ENCODE measurements at places on chromosomes 4 and X.

DNA sequence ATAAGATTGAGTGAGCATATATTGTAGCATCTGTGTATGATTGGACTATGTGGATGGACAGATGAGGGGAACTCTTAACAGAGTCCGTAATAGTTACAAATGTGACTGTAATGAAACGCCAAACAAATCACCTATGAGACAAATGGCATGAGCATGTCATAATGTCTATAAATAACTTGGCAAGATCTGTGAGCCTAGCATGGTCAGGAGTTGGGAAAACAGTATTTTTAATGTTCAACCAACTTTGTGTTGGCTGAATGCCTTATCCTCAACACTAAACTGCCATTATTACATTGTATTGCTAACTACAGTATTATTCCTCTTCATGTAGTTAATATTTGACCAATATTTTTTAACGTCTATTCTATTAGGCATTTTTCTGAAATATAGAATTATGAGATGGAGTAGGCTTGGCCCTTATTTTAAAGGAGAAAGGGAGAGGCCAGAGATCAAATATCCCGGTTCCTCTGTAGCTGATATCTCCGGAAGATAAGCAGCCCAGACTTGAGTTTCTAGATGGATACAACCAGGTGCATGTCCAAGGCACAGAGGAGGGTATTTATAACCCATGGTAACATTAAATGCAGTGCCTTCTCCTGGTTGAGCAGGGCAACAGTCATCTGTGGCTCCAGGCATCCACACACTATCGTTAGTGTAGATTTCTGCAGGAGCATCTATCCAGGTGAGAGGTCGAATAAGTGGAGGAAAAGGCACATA lies 32.7 kb downstream of the PF4 start:
- no peak for DNase-seq

DNA sequence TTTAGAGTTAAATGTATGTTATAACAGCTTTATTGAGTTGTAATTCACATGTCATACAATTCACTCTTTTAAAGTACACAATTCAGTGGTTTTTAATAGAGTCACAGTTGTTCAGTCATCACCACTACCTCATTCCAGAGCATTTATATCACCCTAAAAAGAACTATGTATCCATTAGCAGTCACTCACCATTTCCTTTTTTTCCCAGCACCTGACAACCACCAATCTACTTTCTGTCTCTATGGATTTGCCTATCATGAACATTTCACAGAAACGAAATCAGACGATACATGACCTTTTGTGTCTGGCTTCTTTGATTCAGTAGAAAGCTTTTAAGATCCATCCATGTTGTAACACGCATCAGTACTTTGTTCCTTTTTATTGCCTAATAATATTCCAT lies 52.9 kb upstream of the FRAS1 start:
- no peak for DNase-seq

DNA sequence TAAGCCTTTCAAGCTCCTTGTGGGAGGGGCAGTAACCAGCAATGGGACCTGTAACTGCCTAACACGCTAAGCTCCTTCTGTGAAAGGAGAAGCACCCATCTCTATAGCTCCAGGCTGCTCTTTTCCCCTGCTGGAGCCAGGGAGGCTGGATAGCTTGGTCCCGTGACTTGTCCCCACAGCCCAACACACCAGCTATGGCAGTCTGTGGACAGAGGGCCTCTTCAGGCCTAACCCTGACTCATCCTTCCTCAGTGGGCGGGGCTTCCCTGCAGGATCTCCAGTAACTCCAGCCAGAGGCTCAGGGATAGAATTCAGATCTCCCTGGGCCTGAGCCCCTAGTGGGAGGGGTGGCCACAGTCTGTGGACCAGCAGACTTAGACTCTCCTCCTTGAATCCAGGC lies 1290.1 kb downstream of the PCDH7 start:
- DNase-seq: no peak

GRCh38 chr4:10530137-10530786 lies 73.0 kb upstream of the ZNF518B start:
- DNase-seq: no peak

DNA sequence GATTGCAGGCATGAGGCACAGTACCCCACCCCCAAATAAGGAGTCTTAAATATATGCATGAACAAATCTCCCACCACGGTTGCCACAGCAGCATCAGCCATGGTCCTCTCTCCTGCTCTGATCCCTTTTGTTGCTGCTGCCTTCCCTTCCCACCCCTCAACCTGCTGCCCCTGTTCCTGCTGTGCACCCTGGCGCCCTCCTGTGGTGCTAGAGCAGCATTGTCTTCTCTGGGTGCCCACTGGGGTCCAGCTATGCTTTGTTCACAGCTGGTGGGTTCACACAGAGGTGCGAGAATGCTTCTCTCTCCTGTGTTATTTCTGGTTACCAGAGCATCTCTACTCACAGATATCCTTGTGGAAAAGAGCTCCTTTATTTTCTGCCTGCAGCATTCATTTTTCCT lies 116.2 kb downstream of the GATB start:
- DNase-seq: peak; percentile 9

GRCh38 chr4:38526412-38526811 lies 137.6 kb upstream of the KLF3 start:
- no peak for DNase-seq

GRCh38 chrX:46553935-46554334 lies 8.7 kb upstream of the ZNF674 start:
- no peak for DNase-seq

DNA sequence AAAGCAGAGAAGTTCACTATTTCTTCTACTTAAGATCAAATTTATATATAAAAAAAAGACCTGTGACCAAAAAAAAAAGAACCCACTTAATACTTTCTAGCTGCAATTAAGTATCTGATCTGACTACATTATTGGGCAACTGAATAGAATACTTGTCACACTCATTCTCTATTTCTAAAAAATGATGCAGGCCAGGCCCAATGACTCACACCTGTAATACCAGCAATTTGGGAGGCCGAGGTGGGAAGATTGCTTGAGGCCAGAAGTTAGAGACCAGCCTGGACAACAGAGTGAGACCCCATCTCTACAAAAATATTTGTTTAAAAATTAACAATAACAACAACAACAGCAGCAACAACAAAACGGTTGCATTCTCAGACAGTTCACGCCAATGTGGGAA lies 108.8 kb upstream of the BMP2K start:
- DNase-seq: peak; percentile 81

GRCh38 chrX:152893980-152894610 lies 3.8 kb upstream of the ZNF185 start:
- no peak for DNase-seq

- DNase-seq: no peak
Measured at GRCh38 chr4:2336659-2337058, 74.8 kb upstream of the MXD4 start.

- no peak for DNase-seq
Measured at GRCh38 chrX:21966866-21967265, 26.4 kb downstream of the SMS start.

DNA sequence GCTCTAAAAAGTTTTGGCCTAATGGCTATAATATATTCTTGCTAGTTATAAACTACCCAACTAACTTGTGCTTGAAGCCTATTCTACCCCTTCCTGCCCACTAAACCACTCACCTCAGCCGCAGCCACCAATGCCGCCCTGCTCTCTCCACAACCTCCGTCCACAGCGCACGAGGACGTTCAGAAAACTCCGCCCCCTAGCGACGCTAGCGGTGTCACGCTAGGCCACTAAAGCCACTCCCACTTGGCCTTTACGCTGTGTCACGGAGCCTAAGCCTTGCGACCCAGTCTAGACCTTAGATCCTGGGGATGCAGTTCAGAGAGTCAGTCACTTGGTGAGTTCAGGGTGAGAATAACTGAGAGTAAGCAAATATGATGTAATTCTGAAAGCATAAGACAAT lies at the start of gene TEX11:
Gene TEX11 (minus strand): TSS at position 171 of the 400 bp plus-strand sequence. CDS start 922 bp downstream, outside the sequence.
- DNase-seq: no peak

Data from AML-193 (cell line).